CD4-positive, CD25-positive, alpha-beta regulatory T cell (primary cell): ENCODE measurements at places on chromosomes 5 and 9. TPM values are rescaled to one million over a fixed set of nuclear protein-coding genes. Genes with fewer than 3 reads are reported as not detected.
A peak's percentile ranks its signal among the peaks of the same experiment; 100 is the strongest.

The ZNF367 gene
- total RNA-seq, result 8.8 TPM

DNA sequence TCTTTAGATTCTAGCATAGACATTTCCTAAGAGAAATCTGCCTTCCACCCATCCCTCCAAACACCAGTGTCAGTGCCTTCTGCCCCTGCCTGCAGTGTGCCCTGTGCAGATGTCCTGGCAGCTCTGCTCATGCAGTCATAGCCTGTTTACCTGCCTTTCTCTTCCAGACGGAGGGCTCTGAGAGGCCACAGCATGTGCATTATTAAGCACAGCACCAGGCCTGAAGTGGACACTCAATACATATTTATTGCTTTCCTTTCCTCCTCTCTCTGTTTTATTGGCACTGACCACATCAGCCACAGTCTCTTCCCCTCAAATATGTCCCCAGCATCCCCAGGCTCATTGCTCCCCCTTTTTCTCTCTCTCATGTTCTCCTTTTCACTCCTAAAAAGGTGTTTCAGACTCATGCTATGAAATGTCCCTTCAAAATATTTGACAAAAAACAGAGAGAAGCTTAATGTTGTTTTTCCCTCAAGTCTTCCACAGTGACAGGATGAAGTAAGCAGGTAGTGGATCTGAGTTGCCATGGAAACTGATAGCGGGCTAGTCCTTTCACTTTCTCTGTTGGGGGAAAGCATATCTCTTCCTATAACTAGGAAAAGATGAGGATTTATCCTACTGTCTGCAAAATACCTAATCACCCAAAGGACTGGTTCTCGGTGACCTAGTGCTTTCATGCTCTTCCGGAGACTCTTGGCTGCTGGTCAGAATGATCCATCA lies 100.9 kb downstream of the ATP10B start:
- no peak for DNase-seq
- H3K27ac ChIP-seq, result no peak overlapping the region
- H3K27me3 ChIP-seq, result peaks cover 4% of the 10 kb centered on the region
- H3K4me3 ChIP-seq, result no peak overlapping the region
- no peaks in the 10 kb centered on the region for H3K36me3 ChIP-seq

DNA sequence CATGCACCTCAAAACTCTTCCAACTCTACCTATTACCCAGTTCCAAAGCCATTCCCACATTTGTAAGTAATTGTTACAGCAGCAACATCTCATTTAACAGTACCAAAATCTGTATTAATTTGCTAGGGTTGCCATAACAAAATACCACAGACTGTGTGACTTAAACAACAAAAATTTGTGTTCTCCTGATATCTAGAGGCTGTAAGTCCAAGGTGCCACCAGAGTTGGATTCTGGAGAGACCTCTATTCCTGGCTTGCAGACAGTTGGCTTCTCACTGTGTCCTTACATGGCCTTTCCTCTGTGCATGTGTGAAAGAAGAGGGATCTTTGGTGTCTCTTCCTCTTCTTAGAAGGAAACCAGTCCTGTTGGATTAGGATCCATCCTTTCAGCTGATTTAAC lies 203.8 kb upstream of the PIK3R1 start:
- H3K27me3 ChIP-seq, result no peaks in the 10 kb centered on the region
- DNase-seq, result no peak
- H3K36me3 ChIP-seq, result no peaks in the 10 kb centered on the region
- H3K4me3 ChIP-seq, result no peak overlapping the region

GRCh38 chr5:139190125-139190524 lies 8.0 kb downstream of the SIL1 start:
- H3K36me3 ChIP-seq, result no peaks in the 10 kb centered on the region
- no peaks in the 10 kb centered on the region for H3K27me3 ChIP-seq
- H3K4me3 ChIP-seq, result no peak overlapping the region
- H3K27ac ChIP-seq, result no peak overlapping the region
- DNase-seq, result no peak
- no peaks in the 10 kb centered on the region for H3K4me1 ChIP-seq

DNA sequence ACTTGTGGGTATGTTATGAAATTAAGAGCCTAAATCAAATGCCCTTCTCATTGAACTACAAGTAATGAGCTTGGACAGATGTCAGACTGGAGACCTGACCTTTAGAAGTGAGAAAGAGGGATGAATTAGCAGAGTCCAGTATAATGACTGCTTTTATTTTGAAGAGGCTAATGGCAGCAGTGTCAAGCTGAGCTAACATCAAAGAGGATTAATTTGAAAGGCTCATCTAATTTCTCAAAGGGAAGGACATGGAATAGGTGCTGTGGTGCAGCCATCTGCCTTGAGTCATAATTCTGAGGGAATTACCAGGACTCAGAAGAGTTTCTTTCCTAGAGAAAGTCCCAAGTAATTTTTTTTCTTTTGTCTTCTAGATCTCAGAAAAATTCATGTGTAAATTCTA lies 57.6 kb downstream of the FAM81B start:
- no peaks in the 10 kb centered on the region for H3K27me3 ChIP-seq
- H3K27ac ChIP-seq, result no peak overlapping the region

The UQCRQ gene
- 88.5 TPM for total RNA-seq

- no peaks in the 10 kb centered on the region for H3K27me3 ChIP-seq
- H3K4me1 ChIP-seq, result peaks cover 17% of the 10 kb centered on the region
- H3K27ac ChIP-seq, result no peak overlapping the region
- DNase-seq, result no peak
Measured at GRCh38 chr9:36126016-36126730, 10.4 kb upstream of the GLIPR2 start.

DNA sequence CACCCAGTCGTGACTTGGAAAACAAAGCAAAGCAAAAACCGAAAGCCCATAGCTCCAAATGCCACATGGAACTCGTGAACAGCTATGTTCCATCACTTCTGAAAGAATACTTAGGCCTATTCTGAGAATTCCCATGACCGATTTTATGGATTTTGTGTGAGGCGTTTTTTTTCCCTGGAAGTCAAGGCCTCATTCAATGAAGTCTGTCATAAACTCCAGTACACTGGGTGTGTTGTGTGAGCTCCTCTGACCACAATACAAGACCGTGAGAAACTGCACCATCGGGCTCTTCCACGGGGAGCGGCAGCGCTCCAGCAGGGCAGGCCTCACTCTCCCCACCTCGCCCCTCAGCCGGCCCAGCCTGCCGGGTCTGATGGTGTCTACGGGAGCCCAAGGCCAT lies 209.5 kb downstream of the FANCC start:
- H3K4me3 ChIP-seq, result no peak overlapping the region
- no peaks in the 10 kb centered on the region for H3K27me3 ChIP-seq
- DNase-seq, result no peak
- no peak overlapping the region for H3K27ac ChIP-seq
- H3K36me3 ChIP-seq, result no peaks in the 10 kb centered on the region

DNA sequence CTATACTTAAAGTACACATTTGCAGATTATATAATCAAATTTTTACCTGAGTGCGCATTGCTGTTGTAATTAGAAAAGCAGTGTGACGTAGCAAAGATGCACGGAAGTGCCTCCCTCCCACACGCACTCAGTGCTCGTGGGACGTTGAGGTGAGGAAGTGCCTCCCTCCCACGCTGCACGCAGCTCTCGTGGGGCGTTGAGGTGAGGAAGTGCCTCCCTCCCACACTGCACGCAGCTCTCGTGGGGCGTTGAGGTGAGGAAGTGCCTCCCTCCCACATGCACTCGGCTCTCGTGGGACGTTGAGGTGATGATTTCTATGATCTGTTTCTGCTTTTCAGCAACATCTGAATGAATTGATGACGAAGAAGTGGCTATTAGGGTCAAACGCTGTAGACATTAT lies 21.0 kb downstream of the EXOC3 start:
- H3K27me3 ChIP-seq, result no peaks in the 10 kb centered on the region
- H3K4me1 ChIP-seq, result peaks cover 14% of the 10 kb centered on the region
- peaks cover 33% of the 10 kb centered on the region for H3K36me3 ChIP-seq
- H3K27ac ChIP-seq, result peak overlapping the region; percentile 92
- H3K4me3 ChIP-seq, result peak overlapping the region; percentile 9

- H3K36me3 ChIP-seq, result no peaks in the 10 kb centered on the region
- DNase-seq, result no peak
- H3K27me3 ChIP-seq, result peaks cover 28% of the 10 kb centered on the region
- no peaks in the 10 kb centered on the region for H3K4me1 ChIP-seq
- H3K27ac ChIP-seq, result no peak overlapping the region
Measured at GRCh38 chr5:96338624-96339415, 94.2 kb downstream of the PCSK1 start.

DNA sequence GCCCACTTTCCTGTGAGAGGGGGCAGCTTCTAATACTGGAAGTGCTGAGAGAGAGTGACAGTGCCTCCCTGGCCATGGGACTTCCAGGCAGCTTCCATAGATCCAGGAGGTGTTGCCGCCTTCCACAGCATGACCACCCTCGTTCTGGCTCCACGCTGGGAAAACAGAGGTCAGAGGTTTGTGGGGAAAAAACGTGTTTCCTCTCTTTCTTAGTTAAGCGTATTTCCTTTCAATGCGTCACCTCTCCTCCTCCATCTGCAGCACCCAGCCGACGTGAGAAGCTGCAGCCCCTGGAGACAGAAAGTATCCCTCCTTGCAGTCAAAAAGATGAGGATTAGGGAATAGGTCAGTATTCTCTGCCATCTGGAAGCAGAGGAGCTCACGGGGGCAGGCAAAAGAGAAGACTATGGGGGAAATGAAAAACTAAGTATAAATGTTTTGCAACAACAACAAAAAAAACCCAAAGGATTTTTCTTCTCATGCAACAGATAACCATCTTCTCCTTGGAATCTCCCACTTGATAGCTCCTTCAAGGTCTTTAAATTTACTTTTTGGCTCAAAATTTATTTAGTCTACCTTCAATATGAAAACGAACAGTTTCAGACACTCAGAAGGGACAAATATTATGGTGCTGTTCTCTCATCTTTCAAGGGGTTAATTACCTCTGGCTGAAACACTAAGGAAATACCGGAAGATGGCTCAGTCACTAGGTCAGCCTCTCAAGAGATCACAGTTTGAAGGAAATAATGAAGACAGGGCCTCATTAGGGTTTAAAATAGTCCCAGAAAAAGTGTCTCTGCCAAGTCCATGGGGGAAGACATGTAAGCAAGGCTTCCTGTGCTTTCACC lies 38.0 kb downstream of the MTMR12 start:
- H3K36me3 ChIP-seq, result peaks cover 44% of the 10 kb centered on the region
- H3K27me3 ChIP-seq, result no peaks in the 10 kb centered on the region
- H3K27ac ChIP-seq, result no peak overlapping the region
- peaks cover 19% of the 10 kb centered on the region for H3K4me1 ChIP-seq
- no peak for DNase-seq
- H3K4me3 ChIP-seq, result no peak overlapping the region

GRCh38 chr9:113352411-113352810 lies 3.1 kb downstream of the BSPRY start:
- peaks cover 16% of the 10 kb centered on the region for H3K4me1 ChIP-seq
- peaks cover 21% of the 10 kb centered on the region for H3K27me3 ChIP-seq
- no peaks in the 10 kb centered on the region for H3K36me3 ChIP-seq
- H3K27ac ChIP-seq, result no peak overlapping the region

DNA sequence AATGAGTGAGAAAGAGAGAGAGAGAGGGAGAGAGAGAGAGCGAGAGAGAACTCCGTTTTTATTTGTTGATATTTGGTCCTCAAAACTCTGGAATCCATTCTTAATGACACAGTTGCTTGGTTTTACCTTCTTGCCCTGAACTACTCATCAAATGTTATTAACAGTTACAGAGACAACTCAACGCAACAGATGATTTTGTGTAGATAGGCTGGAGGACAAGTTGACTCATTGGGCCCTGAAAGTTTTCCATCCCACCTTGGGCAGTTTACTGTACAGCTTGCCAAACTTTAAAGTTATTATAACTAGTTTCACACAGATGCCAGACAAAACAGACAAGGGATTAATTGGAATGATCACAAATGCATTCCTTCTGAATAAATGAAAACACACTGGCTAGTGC lies 339.9 kb downstream of the ARL15 start:
- no peaks in the 10 kb centered on the region for H3K27me3 ChIP-seq
- H3K27ac ChIP-seq, result no peak overlapping the region
- no peaks in the 10 kb centered on the region for H3K4me1 ChIP-seq
- H3K4me3 ChIP-seq, result no peak overlapping the region

DNA sequence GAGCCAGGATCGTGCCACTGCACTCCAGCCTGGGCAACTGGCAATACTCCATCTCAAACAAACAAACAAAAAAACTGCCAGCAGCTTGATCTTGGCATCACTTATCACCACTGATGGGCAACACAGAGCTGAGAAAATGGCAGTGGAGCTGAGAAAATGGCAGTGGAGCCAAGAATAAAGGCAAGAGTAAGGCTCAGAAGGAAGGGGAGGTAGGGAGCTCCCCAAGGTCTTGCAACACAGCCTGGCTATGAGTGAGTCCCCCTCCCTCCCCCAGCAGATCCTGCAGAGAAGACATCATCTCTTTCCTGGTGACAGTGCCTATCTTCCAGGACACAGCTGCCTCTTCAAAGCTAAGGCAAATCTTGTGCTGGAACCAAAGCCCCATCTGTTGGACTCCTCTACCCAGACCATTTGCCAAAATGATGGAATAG lies 70.3 kb downstream of the UGCG start:
- no peak for DNase-seq
- no peaks in the 10 kb centered on the region for H3K27me3 ChIP-seq
- H3K4me3 ChIP-seq, result no peak overlapping the region
- H3K27ac ChIP-seq, result no peak overlapping the region
- H3K4me1 ChIP-seq, result no peaks in the 10 kb centered on the region
- H3K36me3 ChIP-seq, result no peaks in the 10 kb centered on the region

- no peaks in the 10 kb centered on the region for H3K27me3 ChIP-seq
- H3K4me3 ChIP-seq, result no peak overlapping the region
- peaks cover 5% of the 10 kb centered on the region for H3K36me3 ChIP-seq
- H3K4me1 ChIP-seq, result peaks cover 21% of the 10 kb centered on the region
- no peak for DNase-seq
Measured at GRCh38 chr5:173915310-173916014, 27.3 kb downstream of the CPEB4 start.

GRCh38 chr9:1939926-1940368 lies 75.2 kb upstream of the SMARCA2 start:
- no peak for DNase-seq
- no peak overlapping the region for H3K27ac ChIP-seq
- no peaks in the 10 kb centered on the region for H3K4me1 ChIP-seq
- H3K36me3 ChIP-seq, result no peaks in the 10 kb centered on the region
- H3K27me3 ChIP-seq, result no peaks in the 10 kb centered on the region

GRCh38 chr9:20353931-20354652 lies 268.2 kb downstream of the MLLT3 start:
- H3K36me3 ChIP-seq, result peaks cover 52% of the 10 kb centered on the region
- no peak overlapping the region for H3K4me3 ChIP-seq
